ENCODE measurements at places on chromosomes 5 and 9.

DNA sequence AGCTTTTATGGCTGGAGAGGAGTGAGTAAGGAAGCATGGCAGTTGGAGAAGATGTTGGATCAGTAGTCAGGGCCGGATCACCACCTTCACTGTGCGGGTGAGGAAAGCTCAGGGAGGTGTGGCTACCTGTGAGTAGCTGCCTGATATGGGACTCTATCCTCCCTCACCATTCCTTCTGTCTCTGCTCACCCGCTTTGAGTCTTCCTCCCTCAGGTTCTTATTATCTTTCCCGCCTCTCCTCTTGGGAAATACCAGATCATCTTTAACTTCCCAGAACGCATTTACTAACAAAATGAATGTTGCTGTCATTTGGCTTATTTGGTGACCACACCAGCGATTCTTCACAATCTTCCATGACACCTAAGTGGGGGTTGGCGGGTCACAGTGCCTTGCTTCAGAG is 140.7 kb upstream of the GPR151 start:
- no peak for DNase-seq

- DNase-seq = no peak
These were observed 25.5 kb downstream of the GOLM1 start for GRCh38 chr9:86073839-86074238.

GRCh38 chr9:114898741-114899140 is 31.6 kb downstream of the TNFSF8 start:
- DNase-seq = no peak

DNA sequence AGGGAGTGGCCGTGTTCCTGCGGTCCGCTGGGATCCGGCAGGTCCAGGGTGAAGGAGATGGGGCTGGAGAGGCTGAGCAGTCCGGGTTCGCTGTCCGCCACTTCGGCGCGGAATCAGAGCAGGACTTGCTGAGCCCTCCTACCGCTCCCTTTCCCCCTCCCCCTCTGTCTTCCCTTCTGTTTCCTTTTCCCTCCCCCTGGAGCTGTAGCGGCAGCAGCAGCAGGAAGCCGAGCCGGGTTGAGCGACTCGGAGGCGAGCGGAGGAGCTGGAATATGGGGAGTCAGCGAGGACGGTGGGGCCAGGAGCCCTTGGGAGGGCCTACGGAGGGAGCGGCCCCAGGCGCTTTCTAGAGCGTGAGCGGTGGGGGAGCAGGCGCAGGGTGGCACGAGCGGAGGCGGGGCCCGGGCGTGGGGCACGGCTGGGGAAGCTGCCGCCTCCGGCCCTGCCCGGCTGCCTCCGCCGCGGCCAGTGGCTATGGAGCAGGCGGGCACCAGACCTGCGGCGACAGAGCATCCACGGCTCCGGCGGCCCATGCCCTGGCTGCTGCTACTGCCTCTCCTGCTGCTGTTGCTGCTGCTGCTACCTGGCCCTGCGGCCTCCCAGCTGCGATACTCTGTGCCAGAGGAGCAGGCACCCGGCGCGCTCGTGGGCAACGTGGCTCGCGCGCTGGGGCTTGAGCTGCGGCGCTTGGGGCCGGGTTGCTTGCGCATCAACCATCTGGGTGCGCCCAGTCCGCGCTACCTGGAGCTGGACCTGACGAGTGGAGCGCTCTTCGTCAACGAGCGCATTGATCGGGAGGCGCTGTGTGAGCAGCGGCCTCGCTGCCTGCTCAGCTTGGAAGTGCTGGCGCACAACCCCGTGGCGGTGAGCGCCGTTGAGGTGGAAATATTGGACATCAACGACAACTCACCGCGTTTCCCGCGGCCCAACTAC is at the start of gene PCDHAC2:
TSS of gene PCDHAC2 (plus strand) at position 184 of the 933 bp plus-strand sequence. CDS start at position 475, 291 bp downstream.
- no peak for DNase-seq

DNA sequence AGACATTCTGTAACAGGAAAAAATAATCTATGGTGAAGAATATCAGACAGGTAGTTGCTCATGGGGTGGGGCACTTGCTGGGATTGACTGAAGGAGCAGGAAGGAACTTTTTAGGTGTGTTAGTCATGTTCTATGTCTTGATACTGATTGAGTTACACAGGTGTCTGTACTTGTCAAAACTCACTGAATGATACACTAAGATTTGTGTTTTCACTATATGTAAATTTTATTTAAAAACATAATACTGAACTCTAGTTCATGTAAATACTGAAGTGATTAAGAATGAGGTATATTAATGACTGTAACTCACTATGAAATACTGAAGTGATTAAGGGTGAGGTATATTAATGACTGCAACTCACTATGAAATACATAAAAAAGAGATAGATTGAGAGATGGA is 28.5 kb downstream of the IL6ST start:
- DNase-seq = no peak

DNA sequence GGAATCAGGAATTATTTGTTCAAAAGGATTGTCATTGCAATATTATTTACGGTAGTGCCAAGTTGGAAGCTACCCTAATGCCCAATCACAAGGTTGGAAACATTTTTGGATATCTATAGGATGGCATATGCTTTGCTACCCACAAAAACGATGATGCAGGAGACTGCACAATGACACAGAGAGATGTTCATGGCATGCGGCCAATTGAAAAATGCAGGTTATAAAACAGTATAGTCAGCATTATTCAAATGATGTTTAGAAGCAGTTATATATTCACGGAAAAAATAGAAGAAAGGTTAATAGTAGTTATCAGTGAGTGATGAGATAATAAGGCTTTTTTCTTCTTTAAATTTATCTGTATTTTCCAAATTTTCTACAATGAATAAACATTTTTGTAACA is 5.9 kb upstream of the ACSL6 start:
- no peak for DNase-seq

DNA sequence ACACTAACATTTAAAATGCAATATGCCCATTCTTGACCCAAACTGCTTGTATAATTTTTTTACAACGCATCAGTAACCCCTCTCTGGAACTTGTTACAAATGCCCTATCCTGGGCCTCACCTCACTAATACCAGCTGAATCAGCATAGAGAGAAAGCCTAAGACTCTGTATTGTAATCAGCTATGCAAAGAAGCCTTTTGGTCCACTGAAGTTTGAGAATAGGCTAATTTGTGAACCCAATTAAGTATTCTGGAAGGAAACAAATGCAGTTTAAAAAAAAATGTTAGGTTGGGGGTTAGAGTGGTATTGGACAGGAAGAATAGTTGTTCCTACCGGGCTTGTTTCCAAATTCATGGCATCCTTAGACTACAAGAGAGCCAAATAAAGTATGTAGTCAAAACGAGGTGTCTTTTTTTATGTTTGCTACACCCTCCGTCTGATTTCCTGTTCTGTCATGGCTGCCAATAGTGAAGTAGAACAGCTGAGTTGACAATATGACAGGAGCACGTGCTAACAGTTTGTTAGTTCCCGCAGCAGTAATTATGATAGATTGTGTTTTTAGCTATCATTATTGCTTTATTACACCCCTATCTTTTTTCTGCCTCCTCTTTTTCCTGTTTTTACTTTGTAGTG is 1048.7 kb upstream of the NUDT12 start:
- DNase-seq = no peak

DNA sequence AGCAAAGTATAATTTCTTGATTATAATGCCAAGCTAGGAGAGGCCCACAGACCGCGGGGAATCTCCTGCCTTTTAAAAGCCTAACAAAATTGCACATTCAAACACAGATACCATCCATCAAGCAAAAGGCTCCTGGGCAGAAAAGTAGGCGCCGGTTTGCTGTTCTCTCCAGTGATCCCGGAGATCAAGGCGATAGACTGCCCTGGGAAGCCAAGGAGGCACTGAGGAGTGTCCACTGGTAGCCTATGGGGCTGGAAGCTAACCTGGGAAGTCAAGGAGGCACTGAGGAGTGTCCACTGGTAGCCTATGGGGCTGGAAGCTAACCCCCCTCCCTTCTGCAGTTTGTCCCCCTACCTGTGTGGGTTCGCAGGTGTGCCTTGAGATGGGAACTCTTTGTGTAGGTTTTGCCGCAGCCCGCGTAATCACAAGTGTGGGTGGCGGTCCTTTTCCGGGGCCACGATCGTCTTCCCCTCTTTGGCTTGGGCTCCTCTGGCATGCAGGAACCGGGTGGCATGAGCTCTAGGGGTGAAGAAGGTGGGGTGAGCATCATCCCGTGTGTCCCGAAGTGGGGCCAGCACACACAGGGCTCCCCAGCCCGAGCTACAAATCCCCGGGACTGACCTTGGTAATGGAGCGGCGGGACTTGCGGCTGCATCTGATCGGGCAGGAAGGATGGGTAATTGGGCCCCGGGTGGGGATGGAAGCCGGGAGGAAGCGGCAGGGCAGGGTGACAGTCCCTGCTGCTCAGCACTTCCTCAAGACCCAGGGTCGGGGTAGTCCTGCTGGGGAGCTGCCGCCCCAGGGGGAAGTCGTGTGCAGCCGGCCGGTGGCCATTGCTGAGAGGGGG is 2.7 kb downstream of the KLF4 start:
- no peak for DNase-seq

DNA sequence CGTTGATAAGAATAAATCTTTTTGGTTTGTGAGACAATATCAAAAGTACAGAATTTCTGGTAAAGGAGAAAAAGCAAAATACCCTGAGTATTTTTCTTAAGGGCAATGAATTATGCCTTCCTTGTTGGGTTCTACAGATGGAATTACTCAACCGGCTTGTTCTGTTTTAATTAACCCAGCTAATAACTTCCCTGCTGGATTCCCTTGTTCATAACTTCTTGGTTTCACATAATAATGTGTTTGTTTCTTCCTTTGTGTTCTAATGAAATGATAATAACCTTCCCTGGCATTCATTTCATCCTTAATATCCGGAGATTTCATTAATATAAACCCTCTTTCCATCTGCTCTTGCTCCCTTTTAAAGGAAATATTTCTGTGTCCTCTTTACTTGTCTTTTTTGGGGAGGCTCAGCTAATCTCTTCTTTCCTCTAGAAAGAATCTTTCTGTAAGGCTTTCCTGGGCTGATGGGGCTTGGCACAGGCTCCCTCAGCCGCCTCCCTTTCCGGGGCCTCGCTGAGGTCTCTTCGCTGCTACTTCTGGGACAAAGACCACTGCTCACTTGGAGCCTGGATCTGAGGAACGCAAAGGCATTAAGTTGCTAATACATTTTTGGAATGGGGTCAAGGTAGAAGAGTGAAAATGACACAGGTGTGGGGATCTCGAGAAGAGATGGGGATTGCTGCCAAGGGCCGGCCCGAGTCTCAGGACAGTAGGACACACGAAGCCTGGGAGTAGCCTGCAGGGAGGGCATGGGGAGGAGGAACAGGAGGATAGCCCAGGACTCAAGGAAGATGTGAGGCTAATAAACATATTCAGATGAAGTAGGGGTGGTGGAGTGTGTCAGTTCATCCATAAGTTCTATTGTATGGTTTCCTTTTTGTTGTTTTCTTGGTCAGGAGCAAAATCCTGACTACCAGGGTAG is 118.5 kb downstream of the NRG2 start:
- DNase-seq = no peak

GRCh38 chr9:88272986-88273385 is 115.3 kb upstream of the SPIN1 start:
- DNase-seq = no peak

GRCh38 chr9:90966031-90966290 is 164.3 kb downstream of the SYK start:
- no peak for DNase-seq

GRCh38 chr9:78348848-78349247 is 51.9 kb downstream of the PSAT1 start:
- no peak for DNase-seq

GRCh38 chr5:168457542-168457941 is 28.7 kb upstream of the RARS1 start:
- DNase-seq = no peak

DNA sequence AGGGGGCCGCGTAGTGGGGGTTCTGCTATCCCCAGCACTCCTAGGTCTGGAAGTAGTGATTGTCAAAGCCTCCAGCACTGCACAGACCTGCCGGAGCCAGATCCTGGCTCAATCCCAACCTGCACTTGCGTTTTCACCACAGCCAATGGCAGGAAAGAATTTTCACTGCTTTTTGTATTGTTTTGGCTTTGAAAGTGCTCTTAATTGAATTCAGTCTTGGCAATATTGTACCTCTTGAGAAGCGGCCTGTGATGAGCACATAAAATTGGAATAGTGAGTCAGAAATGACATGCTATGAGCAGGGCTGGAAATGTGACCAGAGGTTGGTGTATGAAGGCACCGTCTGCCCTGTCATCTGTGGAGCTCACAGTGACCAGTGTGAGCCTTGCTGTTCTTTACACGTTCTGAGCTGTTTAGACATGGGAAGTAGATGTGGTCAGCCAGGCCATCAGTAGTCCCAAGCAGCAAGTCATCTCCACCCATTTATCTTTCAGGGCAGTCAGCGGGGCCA is 41.5 kb downstream of the SECISBP2 start:
- no peak for DNase-seq

- DNase-seq = no peak
These were observed 190.8 kb upstream of the RASA1 start for GRCh38 chr5:87076931-87077330.

DNA sequence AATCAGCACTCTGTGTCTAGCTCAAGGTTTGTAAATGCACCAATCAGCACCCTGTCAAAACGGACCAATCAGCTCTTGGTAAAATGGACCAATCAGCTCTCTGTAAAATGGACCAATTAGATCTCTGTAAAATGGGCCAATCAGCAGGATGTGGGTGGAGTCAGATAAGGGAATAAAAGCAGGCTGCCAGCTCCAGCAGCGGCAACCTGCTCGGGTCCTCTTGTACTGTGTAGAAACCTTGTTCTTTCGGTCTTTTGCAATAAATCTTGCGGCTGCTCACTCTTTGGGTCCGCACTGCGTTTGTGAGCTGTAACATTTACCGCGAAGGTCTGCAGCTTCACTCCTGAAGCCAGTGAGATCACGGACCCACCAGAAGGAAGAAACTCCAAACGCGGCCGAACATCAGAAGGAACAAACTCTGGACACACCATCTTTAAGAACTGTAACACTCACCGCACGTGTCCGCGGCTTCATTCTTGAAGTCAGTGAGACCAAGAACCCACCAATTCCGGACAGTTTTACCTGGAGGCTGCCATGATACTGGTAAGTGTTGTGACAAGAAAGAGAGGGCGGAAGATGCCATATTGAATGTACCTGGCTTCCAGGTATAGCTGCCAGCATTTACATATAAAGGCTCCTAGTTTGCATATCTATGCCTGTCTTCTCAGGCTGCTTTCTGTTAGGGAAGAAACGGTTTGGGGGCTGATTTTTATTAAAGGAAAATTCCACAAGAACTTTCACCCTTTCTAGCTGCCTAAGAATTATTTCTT is 758.5 kb upstream of the CTNND2 start:
- DNase-seq = no peak

GRCh38 chr5:147310059-147310704 is 75.4 kb downstream of the STK32A start:
- DNase-seq = no peak

DNA sequence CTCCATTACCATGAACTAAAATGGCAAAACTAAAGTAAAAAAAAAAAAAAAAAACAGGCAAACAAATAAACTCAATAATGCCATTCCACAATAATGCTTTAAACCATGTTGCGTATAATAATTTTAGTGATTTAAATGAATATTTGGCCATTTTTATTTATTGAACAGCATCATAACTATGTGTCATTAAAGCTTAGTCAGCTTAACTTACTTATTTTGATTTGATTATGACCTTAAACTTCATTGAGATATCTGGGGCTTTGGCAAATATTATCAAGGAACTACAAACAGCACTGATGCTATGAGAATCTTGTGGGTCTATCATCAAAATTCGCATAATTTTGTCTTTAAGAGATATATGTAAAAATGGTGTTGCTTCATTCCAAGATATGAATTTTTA is 1610.3 kb upstream of the NUDT12 start:
- no peak for DNase-seq

- DNase-seq = no peak
These were observed 33.8 kb downstream of the PDCD1LG2 start for GRCh38 chr9:5543875-5544702.

- no peak for DNase-seq
These were observed 1156.4 kb downstream of the FOXD4L5 start for GRCh38 chr9:64128572-64128971.
